Amygdala (tissue), 56 donors: ENCODE measurements at places on chromosomes 2 and 18.

- DNase-seq, result no peak
Measured at GRCh38 chr18:13594551-13594950, 131.8 kb downstream of the FAM210A start.

DNA sequence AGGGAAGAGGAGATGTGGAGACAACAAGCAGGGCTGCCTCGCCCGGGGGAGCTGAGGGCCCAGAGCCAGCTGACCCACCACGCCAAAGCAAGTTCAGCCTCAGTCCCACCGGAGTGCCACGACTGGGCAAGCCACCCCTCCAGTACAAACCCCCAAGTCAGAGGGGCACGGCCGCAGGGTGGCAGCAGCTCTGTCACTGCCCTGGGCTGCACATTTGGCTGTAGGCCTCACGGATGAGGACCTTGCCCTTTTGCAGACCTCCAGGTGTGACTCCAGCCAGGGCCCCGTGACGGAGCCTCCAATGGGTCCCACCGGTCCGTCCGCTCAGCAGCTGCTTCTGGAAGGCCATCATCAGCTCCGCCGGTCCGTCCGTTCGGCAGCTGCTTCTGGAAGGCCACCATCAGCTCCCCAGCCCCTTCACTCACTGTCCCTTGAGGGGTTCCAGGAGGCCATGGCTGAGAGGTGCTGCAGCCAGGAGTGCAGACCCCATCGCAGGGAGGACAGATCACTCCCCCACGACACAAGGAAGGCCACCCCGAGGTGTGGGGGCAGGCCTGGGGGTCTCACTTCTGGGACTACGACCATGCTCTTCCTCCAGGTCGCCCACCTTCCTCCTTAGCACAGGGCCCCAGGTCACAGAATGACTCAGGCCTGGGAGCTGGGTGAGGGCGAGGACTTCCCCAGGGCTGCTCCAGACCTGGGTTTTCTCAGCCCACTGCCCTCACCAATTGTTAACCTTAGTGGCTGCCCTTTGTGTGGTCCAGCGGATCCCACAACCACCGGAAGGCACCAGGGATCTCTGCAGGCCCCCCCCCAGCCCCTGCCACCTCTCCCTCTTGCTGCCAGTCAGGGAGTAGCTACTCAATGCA is 24.6 kb upstream of the STK25 start:
- no peak for DNase-seq

- no peak for DNase-seq
Measured at GRCh38 chr2:99140860-99141109, 722 bp upstream of the C2orf15 start.

DNA sequence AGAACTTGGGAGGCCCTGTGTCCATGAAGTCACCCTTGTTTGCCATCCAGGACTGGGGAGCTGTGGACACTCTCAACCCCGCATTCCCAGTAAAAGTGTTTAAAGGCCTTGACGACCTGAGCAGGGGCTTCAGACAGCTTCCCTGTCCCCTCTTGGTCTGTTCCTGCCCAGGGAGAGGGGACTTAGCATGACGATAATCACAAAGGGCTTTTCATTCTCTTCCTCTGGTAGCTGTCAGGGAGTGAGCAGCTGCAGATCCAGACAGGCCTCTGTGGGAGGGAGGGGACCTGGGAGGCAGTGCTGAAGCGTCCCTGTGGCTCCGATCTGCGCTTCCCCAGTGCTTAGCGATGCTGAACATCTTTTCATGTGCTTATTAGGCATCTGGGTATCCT is 77.8 kb upstream of the HS6ST1 start:
- DNase-seq, result no peak

DNA sequence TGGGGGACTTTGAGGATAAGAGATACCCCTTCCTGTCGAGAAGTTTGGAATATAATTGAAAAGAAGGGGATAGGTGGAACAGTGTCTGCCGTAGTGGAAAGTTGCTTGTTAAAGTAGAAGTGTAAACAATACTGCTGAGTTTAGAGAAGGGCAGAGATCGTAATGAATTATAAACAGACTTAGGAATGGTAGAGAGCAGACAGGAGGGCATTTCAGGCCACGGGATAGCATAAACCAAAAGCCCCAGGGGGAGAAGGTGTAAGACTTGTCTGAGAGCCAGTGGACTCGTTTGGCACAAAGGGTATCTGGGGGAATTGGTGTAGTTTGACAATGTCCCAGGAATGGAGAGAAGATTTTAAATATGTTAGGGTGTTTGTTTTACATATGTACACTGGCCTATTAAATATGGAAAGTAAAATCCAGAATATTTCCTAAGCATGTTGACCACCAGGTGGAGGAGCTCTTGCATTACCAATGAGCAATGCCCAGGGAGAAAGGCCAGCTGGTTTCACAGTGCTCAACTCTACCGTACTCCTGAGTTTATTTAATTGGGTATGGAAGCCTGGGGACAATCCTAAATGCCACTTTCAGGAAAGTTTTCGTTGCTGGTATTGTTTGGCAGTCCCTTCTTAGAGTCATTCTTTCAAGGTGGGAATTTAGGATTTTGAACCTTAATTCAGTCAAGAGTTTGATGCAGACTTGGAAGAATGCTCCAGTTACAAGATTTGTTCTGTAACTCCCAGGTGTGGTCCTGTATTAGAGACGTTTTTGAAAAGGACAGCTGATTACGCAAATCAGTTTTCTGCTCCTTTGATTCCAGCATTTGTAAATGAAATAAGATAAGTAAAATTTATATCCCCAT is 7.5 kb downstream of the COPS8 start:
- no peak for DNase-seq

GRCh38 chr2:139170406-139170805 is 390.2 kb upstream of the NXPH2 start:
- DNase-seq, result no peak

GRCh38 chr18:7369006-7369405 is 138.1 kb downstream of the LRRC30 start:
- DNase-seq, result no peak

- no peak for DNase-seq
Measured at GRCh38 chr2:120396861-120397811, 51.2 kb downstream of the INHBB start.

- no peak for DNase-seq
Measured at GRCh38 chr2:148553332-148553887, 91.1 kb upstream of the EPC2 start.

DNA sequence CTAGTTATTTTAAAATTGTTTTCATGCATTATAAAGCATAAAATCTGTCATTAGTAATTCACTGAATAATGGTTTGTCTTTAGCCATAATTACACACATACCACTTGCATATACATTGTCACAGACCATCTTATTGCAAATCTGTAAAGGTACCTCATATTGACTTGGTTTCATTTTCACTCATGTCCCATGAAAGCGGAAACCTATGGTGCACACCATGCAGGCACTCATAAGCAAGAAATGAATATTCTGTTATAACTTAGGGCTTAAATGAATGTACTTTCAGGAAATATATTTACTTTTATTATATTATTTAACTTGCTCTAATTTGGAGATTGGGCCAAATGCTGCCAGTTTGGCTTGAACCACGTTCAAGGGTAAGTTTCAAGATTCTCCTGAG is 29.2 kb upstream of the STK17B start:
- DNase-seq, result no peak

DNA sequence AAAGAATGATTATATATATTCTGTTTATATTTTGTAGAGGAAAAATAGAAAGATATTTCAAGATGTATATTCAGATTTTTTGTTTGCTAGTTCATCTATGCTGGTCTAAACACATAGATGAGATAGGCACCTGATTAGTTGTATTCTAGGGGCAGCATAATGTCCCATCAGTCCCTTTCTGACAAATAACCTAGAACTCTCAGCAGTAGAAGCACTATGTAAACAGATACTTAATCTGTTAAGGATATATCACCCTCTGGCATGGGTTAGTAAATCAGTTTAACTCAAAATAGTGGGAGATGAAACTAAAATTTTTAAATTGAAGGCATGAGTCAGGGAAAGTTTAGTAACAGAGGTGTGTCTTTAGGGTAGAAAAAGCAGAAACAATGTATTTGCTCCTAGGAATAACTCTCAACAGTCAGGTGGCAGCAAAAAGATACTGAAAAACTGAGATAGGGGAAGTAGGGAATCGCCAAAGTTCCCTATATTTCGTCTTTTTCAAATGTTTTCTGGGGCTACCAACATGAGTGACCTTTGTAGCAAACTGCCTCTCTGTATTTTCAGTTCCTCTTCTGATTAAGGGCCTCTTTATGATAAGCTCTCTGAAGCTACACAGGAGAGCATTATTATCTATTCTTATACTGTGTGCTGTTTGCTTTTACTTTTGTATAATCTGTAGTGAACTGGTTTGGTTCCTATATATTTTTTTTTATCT is 5.7 kb downstream of the PPP1R1C start:
- DNase-seq, result no peak

DNA sequence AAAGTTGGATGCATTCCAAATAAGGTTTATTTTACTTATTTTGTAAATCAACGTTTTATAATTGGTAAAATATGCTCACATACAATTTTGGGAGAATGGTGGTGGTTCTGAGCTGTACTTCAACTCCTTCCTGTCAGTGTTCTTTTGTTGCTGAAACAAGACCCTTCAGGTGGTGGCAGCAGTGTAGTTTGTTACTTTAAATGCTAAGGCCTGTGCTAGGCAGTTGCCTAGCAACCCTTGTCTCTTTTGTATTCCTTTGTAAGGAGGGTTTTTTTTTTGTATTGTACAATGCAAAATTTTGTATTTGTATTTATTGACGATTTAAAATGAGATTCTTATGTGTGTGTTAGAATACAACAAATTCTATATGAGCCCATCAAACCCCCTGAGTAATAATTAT is 166.0 kb upstream of the FAM98A start:
- DNase-seq, result no peak

DNA sequence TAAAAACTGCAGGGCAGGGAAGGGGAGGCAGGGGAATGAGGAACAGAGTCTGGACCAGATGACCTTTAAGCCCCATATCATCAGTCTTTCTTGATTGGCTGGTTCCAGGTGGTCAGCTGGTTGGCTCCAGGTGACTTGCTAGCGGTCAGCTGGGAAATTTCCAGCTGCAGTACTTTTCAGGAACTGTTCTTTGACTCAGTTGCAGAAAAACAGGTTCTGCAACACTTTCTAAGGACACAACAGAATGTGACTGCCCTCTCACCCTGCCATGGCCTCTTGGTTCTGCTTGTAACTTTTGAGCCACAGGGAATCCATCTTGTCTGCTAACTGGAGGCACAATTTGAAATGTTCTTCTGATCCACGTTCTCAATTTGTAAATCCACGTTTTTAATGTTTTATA is 278.3 kb upstream of the LRATD1 start:
- no peak for DNase-seq

DNA sequence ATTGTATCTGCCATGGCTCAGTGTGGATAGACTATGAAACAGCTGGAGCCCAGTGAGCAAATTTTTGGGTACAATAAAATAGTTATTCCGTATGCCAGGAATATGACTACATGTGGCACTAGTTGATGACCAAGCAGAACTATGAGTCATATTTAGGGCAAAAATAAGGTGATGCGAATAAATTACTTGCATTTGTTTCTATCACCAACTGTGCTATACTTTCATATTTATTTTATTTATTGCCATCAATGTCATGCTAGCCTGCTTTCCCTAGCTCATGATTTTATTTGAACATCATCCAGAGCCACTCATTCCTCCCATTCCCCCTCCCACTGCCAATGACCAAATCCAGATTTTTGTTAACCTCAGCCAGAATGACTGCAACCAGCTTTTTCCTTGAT is 13.3 kb upstream of the FAP start:
- no peak for DNase-seq
